ENCODE measurements at places on chromosomes 12 and 14.
A peak's percentile ranks its signal among the peaks of the same experiment; 100 is the strongest.

DNA sequence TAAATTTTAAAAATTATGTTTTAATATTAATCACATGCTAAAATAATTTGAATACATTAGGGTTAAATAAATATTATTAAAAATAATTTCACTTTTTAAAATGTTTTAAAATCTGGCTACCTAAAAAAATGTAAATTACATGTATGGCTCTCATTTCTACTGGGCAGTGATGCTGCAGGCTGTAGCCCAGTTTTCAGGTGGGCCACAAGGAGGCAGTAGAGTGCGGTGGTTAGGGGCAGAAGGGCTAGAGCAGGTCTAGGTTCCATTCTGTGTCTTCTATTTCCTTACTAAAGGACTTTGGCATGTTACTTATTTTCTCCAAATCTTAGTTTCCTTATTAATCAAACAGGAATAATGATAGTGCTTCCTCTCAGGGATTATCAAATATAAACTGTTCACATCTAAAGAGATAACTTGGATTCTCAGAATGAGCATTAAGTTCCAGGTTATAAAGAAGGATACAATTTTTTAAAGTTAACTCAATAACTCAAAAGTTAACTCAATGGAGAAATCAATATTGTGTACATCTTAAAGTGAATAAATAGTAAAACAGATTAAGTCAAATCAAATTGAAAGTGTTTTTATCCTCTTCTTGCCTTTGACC is 54.9 kb upstream of the OVCH1 start:
- DNase-seq: peak; percentile 33

GRCh38 chr12:115423546-115423987 is 739.6 kb upstream of the TBX3 start:
- no peak for DNase-seq

DNA sequence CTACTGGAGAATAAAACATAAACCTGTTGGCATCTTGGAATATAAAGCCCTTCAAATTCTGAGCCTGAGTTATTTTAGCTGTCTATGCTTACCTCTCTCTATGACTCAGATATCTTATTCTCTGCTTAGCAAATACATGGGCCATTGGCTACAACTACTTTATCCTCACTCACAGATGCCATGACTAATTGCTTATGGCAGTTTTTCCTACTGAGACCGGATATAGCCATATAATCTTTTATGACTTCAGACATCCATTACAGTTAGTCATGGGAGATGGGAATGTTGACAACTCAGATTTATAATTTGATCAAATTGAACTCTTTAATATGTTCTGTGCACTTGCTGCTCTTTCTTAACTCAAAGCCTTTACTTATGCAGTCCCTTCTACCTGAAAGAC is 502.4 kb upstream of the ATP2B1 start:
- peak; percentile 8 for DNase-seq

- DNase-seq: no peak
These were observed 42.2 kb upstream of the PTGR2 start for GRCh38 chr14:73809391-73809790.

- DNase-seq: no peak
These were observed 22.5 kb downstream of the MRPS35 start for GRCh38 chr12:27733052-27733656.

DNA sequence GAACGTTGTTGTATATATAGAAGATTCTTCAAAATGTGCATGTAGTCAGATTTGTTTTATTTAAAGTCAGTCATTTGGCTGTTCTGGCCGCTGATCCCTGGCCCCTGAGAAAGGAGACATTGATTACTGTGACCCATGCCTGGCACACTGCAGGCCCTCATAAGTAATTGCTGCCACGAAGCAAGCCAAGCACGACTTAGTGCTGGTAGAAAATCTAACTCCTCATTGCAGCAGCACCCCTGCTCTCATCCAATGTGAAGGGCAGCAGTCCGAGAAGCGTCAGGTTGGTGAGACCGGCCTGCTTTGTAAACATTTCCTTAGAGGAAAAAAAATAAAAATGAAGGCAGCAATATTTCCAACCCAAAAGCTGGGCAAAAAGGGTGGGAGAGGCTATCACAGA is 22.8 kb upstream of the TMTC2 start:
- DNase-seq: no peak

- no peak for DNase-seq
These were observed 73.7 kb downstream of the GALNT4 start for GRCh38 chr12:89450907-89451306.

GRCh38 chr14:97344666-97345065 is 547.5 kb downstream of the VRK1 start:
- DNase-seq: no peak

GRCh38 chr14:92703516-92703915 is 44.9 kb downstream of the LGMN start:
- no peak for DNase-seq

DNA sequence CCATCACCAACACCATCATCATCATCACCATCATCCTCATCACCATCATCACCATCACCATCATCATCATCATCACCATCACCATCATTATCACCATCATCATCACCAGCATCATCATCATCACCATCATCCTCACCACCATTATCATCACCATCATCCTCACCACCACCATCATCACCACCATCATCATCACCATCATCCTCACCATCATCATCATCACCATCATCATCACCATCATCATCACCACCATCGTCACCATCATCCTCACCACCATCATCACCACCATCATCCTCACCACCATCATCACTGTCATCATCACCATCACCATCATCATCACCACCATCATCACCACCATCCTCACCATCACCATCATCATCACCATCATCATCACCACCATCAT is 113.0 kb upstream of the TMEM233 start:
- no peak for DNase-seq

- no peak for DNase-seq
These were observed 156.3 kb upstream of the FKBP4 start for GRCh38 chr12:2638273-2639019.

- no peak for DNase-seq
These were observed 1.1 kb upstream of the ATP23 start for GRCh38 chr12:57940052-57940914.

DNA sequence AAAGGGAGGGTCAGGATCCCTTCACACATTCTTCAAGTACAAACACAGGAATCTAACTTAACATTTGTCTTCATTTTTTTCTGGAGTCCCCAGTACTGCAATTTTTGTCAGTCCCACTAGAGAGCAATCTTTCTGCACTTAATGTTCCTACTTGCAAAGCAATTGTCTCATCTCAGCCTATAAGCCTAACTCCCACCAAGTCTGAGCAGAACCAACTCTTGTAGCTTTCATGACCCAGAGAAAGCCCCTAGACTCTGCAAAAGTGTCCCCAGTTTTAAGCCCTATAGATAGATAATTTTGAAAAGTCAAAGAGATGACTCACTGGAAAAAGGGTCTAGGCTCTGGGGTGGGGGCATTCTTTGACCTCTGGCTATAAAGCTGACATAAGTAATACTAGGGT is 1.8 kb upstream of the ZBTB39 start:
- peak; percentile 54 for DNase-seq

DNA sequence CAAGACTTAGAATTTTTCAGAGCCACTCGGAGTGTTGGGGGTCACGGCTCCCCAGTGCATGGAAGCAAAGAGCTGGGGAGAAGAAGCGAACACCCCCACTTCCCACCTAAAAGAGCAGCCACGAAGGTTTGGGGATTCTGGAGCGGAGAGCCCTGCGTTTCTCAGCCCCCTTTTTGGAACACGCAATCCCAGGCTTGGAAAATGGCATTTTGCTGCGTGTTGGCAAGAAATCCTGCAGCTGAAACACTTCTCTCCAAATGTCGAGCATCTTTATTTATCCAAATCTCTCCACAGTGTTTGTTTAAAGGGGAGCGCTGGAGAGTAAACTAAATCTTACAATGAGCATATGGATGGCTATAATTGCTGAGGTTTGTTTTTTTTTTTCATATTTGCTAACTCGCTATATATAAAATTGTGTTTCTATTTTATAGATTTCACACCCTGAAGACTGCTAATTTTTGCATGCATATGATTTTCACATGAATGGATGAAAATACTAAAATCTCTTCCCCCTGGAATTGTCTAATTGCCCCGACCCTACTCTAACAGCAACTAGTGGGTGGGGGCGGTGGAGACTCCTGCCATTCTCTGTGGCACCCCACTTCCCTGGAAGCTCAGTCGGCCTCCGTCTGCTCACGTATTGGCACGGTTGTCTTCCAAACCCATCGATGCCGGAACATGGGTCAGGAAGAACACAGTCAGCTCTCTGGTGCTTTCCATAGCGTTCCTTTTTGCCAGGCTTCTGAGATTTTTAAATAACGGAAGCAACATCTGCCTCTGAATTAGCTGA is 120.5 kb downstream of the GCH1 start:
- DNase-seq: no peak

DNA sequence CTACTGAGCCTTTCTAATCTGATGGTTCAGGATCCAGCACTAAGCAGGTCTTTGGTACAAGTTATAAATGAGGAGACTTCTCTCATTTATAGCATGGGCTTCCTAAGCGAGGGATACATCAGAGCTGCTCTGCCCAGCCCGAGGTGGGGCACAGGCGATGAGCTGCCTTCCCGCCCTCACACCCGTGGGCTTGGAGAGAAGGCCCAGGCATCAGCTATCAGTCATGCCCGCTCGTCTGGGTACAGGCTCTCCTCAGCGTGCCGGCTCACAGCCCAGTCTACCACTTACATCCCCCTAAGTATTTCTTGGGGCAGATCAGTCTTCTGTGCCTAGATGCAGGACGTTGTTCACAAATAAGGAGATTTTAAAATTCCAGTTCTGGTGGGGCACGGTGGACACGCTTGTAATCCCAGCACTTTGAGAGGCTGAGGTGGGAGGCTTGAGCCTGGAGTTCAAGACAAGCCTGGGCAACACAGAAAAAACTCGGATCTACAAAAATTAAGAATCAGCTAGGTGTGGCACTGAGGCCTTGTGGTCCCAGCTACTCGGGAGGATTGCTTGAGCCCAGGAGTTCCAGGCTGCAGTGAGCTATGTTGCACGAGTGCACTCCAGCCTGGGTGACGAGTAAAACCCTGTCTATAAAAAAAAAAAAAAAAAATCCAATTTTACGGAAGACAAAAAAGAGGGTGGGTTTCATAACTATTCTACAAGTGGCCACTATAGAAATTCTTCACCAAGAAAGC is 57.0 kb downstream of the CCDC88C start:
- no peak for DNase-seq

DNA sequence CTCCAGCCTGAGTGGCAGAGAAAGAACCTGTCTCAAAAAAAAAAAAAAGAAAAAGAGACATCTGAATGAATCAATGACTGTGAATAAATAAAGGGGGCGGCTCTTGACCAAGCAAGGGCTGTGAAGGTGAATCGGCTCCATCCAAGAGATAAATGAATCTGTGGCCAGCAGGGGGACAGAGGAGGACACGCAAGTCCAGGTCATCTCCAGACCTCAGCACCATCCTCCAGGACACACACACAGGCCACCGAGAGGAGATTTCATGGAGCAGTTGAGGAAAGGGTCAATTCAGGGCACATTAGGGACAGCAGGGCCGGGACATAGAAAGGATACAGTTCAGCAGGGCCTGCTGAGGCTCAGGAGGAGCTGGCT is 21.6 kb downstream of the TRPV4 start:
- DNase-seq: no peak

DNA sequence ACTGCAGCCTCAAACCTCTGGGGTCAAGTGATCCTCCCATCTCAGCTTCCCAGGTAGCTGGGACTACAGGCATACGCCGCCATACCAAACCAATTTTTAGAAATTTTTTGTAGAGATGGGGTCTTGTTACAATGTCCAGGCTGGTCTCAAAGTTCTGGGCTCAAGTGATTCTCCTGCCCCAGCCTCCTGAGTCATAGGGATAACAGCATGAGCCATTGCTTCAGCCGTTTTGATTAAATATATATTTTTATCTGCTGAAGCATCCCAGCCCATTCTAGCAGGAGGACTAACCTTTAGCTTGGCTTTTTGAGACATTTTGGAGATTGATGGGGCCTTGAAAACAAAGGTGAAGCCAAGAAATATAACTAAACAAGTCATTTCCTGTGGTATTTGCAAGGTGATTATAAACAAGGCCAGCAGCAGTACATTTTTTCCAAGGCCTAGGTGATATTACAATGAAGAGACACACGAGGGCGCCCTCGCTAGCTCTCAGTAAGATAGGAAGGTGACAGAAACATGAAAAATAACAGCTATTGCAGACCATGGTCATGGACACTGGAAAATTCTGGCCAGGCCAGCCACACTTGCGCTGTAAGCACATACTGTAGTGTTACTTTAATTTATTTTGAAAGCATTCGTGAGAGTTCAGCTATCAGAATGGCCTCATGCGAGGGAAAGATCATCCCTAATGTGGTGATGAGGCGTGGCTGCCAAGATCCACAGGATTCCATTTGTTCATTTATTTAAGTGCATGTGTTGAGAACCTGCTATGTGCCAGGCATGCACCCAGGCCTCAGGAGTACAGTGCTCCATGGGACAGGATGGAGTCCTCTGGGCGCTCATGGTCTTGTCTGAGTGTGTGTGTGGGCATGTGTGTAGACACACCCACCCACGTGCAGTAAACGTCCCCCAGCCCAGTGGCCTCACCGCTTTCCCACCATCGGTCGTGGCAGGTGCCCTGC is 63.5 kb downstream of the DGLUCY start:
- DNase-seq: peak; percentile 46

- DNase-seq: no peak
These were observed 238.7 kb upstream of the OR4E1 start for GRCh38 chr14:21912367-21912766.

GRCh38 chr12:51450806-51451205 is 26.2 kb downstream of the SLC4A8 start:
- DNase-seq: no peak

GRCh38 chr12:101204602-101205304 is 5.3 kb downstream of the SLC5A8 start:
- no peak for DNase-seq

- DNase-seq: no peak
These were observed 143.9 kb upstream of the NOVA1 start for GRCh38 chr14:26741711-26742212.

- no peak for DNase-seq
These were observed 22.2 kb downstream of the SYNDIG1L start for GRCh38 chr14:74403619-74404417.

GRCh38 chr14:70822530-70823185 is 13.3 kb upstream of the MAP3K9 start:
- no peak for DNase-seq

DNA sequence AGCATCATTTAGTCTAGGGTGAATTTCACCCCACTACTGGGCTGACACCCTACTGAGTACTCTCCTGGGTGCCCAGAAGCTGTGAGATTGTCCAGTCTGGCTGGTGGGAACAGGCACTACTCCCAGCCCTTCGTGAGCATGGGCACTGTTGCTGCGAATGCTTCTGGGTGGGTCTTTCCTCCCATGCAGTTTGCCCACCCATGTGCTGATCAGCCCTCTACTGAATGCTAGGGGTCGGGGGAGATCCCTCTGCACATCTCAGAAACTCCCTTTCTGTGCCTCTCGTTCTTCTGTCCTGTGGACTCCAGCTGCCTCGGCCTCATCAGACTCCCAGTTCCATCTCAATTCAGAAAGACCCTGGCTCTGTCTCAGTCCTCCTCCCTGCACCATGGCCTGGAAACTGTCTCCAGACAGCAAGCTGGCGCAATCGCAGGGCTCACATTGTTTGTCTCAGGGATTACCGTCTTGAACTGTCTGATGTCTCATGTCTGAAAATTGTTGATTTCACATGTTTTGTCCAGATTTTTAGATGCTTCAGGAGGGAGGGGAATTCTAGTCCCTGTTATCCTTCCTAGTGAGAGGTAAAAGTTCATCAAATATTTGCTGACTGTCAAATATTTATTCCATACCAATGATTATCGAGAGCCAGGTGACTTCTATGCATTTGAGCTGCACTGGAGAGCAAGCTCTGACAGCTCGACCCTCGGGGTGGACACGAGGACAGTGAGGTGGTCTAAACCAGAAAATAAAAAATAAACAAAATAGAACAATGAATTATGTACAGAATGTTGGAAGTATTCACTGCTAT is 316.6 kb upstream of the RTL1 start:
- DNase-seq: no peak

GRCh38 chr12:110243227-110243626 is 37.8 kb upstream of the ATP2A2 start:
- DNase-seq: no peak
